ENCODE measurements at places on chromosomes 7 and 10. TPM values are rescaled to one million over a fixed set of nuclear protein-coding genes. Genes with fewer than 3 reads are reported as not detected.

DNA sequence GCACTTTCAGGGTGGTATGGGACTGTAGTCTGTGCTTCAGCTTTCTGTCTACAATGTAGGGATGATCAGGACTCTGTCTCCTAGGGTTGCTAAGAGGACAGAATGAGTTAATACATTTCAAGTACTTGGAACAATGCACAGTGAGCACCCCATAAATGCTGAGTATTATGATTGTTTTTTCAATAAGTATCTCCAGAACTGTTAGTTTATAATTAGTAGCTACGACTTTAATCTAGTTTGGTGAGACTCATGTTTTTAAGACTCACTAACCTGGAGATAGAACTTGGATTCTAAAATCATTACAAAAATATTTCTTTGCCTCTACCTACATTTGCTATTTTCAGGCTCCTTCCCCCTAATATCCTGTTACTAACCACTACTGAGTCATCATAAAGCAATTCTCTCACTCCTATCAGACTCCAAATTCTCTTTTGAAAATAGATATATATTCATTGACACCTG lies 95.3 kb downstream of the CPED1 start:
- no peak overlapping the region for H3K4me3 ChIP-seq
- no peak for DNase-seq
- no peaks in the 10 kb centered on the region for H3K36me3 ChIP-seq
- H3K4me1 ChIP-seq = peaks cover 3% of the 10 kb centered on the region

DNA sequence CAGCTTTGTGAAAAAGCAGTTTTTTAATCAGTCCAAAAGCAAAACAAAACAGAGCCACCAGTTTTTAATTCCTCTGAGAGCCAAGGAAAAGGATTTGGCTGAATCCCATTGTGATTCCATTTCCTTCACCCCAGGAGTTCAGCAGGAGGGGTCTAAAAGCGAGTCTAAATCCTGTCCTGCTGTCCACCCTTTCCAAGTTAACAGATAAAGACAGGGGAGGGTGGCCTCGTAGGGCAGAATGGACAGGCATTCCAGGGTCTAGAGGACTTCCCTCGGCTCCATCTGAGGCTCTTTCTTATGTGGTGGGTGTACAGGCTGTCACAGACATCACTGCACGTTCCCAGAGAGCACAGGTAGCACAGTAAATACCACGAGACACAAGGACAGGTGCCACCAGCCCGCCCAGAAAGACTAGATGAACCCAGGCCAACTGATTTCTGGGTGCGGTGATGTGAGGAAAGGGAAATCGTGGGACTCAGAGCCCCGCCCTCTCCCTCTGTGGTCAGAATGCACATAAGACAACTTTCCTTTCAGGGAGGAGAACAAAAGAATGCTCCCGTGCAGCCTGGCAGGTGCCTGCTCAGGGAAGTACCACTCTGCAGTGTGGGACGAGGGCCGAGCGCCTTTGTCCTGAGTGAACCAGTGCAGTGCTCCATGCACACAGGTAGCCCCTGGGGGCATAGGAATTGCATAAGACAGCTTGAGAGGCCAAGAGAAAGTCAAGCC lies 119.7 kb downstream of the ABLIM1 start:
- no peak overlapping the region for H3K4me3 ChIP-seq
- no peaks in the 10 kb centered on the region for H3K36me3 ChIP-seq
- peak overlapping the region; percentile 4 for H3K27ac ChIP-seq
- DNase-seq = no peak

- no peak for DNase-seq
- H3K4me3 ChIP-seq = no peak overlapping the region
- no peaks in the 10 kb centered on the region for H3K27me3 ChIP-seq
- no peaks in the 10 kb centered on the region for H3K4me1 ChIP-seq
- H3K36me3 ChIP-seq = no peaks in the 10 kb centered on the region
- H3K27ac ChIP-seq = no peak overlapping the region
Observed at GRCh38 chr7:52786174-52786573, 249.3 kb upstream of the POM121L12 start.

DNA sequence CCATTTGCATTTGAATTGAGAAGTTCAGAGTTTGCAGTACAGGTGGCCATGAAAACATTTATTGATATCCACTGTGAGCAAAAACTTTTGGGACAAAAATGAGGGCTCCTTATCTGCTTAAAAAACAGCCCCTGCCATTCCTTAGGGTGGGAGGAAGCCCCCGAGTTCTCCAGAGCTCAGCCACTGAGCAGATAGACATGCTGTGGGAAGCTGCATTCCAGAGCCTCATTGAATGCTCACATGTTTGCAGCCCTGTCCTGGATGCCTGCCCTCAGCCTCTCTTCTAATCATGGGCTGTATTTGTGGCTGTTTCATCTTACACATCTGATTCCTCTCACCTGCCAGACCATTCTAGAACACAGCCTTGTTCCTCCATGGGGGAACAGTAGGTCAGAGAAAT lies 33.3 kb downstream of the PLPP4 start:
- no peak overlapping the region for H3K27ac ChIP-seq
- no peak overlapping the region for H3K4me3 ChIP-seq
- H3K36me3 ChIP-seq = no peaks in the 10 kb centered on the region

GRCh38 chr10:91805110-91805838 lies 7.0 kb downstream of the TNKS2 start:
- peaks cover 5% of the 10 kb centered on the region for H3K36me3 ChIP-seq
- no peak for DNase-seq

DNA sequence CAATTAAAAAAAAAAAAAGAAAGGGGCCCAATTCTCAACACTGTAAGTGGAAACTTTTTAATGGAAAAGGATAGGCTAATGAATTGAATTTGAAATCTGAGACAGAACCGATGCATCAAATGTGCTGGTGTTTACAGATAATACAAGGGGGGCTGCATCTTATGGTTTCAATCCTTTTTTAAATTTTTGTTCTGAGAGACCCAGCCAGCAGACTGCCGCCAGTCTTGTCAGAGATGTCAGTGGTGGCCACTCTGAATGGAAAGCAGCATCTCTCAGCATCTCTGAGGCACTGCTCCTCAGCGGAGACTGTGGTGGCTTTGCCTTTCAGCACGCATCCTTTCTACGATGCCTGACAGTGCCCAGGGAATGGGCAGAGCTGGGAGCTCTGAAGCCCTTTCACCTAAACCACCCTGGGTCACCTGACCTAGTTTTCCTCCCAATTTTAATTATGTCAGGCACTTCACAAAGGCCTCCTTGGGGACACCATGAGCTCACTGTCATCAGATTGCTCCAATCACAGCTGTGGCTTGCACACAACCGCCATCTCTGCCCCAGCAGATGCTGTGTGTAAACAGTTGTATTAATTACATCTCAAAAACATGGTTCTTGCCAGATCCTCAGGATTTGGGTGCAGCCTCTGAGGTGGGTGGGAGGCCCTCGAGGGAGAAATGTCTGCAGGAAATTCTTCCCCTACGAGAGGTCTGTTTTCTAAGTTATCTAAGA lies 81.2 kb downstream of the EGFR start:
- H3K4me3 ChIP-seq = no peak overlapping the region
- H3K36me3 ChIP-seq = no peaks in the 10 kb centered on the region
- H3K27ac ChIP-seq = peak overlapping the region; percentile 66
- DNase-seq = no peak

- DNase-seq = no peak
- H3K27ac ChIP-seq = no peak overlapping the region
- no peaks in the 10 kb centered on the region for H3K4me1 ChIP-seq
- H3K27me3 ChIP-seq = no peaks in the 10 kb centered on the region
- peak overlapping the region; percentile 95 for H3K4me3 ChIP-seq
- no peaks in the 10 kb centered on the region for H3K36me3 ChIP-seq
Observed at GRCh38 chr10:94546049-94546900, 687 bp downstream of the HELLS start.

GRCh38 chr10:82091413-82091812 lies 216.4 kb downstream of the NRG3 start:
- no peak overlapping the region for H3K4me3 ChIP-seq
- H3K27ac ChIP-seq = no peak overlapping the region
- no peaks in the 10 kb centered on the region for H3K27me3 ChIP-seq
- no peaks in the 10 kb centered on the region for H3K36me3 ChIP-seq

GRCh38 chr7:112938863-112939573 lies 147.6 kb downstream of the GPR85 start:
- H3K27me3 ChIP-seq = no peaks in the 10 kb centered on the region
- H3K4me1 ChIP-seq = peaks cover 4% of the 10 kb centered on the region
- H3K4me3 ChIP-seq = peak overlapping the region; percentile 87

DNA sequence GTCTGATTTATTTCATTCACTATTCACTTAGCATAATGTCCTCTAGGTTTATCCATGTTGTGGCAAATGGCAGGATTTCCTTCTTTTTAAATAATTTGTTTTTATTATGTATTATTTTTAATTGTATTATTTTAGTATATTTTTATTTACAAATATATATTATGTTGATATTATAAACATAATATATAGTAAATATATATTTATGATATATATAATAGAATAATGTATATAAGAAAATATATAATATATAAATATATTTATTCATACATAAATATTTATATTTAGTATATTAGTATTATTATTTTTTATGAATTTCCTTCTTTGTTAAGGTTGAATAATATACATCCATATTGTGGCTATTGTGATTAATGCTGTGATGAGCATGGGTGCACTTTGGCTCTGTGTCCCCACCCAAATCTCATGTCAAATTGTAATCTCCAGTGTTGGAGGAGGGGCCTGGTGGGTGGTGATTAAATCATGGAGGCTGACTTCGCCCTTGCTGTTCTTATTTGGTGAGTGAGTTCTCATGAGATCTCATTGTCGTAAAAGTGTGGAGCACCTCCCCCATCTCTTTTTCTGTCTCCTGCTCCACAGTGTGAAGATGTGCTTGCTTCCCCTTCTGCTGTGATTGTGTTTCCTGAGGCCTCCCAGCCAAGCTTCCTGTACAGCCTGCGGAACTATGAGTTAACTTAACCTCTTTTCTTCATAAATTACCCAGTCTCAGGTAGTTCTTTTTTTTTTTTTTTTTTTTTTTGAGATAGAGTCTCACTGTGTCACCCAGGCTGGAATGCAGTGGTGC lies 52.3 kb upstream of the CYP2C18 start:
- H3K4me3 ChIP-seq = no peak overlapping the region
- no peaks in the 10 kb centered on the region for H3K4me1 ChIP-seq
- no peak overlapping the region for H3K27ac ChIP-seq
- no peaks in the 10 kb centered on the region for H3K36me3 ChIP-seq
- DNase-seq = no peak

DNA sequence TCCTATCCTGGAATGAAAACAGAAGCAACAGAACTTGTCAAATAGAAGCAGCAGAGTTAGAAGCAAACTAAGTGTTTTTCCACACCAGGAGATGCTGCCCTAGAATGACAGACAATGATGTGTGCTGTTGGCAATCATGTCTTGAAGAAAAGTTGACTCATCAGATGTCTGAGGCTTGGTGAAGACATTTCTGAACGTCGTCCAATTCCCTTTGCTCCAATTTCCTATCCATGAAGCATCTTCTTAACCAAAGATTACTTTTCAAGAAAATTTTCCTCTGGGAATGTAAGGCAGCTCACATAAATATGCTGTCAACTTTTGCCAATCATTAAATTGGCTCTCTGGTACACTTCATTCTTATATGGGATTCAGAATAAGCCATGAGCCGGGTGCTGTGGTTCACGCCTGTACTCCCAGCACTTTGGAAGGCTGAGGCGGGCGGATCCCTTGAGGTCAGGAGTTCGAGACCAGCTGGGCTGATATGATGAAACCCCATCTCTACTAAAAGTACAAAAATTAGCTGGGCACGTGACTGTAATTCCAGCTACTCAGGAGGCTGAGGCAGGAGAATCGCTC lies 34.6 kb downstream of the MALSU1 start:
- DNase-seq = peak; percentile 87
- peak overlapping the region; percentile 35 for H3K27ac ChIP-seq
- H3K36me3 ChIP-seq = no peaks in the 10 kb centered on the region
- no peaks in the 10 kb centered on the region for H3K27me3 ChIP-seq
- no peak overlapping the region for H3K4me3 ChIP-seq

GRCh38 chr10:80492848-80493521 lies 38.9 kb downstream of the TSPAN14 start:
- no peak for DNase-seq
- H3K27me3 ChIP-seq = no peaks in the 10 kb centered on the region
- H3K27ac ChIP-seq = no peak overlapping the region
- peaks cover 11% of the 10 kb centered on the region for H3K36me3 ChIP-seq
- H3K4me3 ChIP-seq = no peak overlapping the region

GRCh38 chr10:48800007-48800675 lies 115.5 kb downstream of the WDFY4 start:
- H3K36me3 ChIP-seq = no peaks in the 10 kb centered on the region
- no peak for DNase-seq
- H3K27ac ChIP-seq = peak overlapping the region; percentile 43
- H3K27me3 ChIP-seq = no peaks in the 10 kb centered on the region
- peaks cover 3% of the 10 kb centered on the region for H3K4me1 ChIP-seq
- no peak overlapping the region for H3K4me3 ChIP-seq

DNA sequence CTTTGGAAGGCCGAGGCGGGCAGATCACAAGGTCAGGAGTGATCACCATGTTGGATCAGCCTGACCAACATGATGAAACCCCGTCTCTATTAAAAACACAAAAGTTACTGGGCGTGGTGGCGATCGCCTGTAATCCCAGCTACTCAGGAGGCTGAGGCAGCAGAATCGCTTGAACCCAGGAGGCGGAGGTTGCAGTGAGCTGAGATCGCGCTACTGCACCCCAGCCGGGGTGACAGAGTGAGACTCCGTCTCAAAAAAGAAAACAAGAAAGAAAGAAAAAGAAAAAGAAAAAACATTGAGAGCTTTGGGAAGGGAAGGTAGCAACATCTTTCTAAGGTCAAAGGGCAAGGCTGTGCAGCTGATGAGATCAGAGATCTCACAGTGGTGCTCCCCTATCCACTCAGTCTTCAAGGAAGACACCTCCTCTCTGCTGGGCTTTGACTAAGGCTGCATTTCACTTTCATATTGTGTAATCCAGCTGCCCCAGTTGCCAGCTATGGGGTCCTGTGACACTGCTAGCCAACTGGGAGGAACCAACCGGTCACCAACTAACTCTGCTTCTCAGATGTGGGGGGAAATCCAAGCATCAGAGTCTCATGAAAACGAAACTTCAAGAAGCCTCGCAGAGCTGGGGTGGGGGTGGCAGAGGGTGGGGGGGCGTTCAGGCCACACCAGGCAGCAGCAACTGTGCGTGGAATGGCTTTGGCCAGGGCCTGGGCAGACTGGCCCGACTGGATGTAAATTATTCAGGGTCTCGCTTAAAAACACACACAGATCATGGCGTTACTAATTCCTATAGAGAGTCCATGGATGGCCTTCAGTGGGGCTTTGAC lies 1.5 kb downstream of the IL15RA start:
- H3K27ac ChIP-seq = peak overlapping the region; percentile 99
- DNase-seq = peak; percentile 53
- H3K27me3 ChIP-seq = no peaks in the 10 kb centered on the region

GRCh38 chr10:17673471-17674061 lies 29.6 kb downstream of the STAM start:
- H3K4me1 ChIP-seq = peaks cover 4% of the 10 kb centered on the region
- DNase-seq = no peak
- H3K36me3 ChIP-seq = no peaks in the 10 kb centered on the region
- no peaks in the 10 kb centered on the region for H3K27me3 ChIP-seq
- no peak overlapping the region for H3K4me3 ChIP-seq

- H3K36me3 ChIP-seq = peaks cover 7% of the 10 kb centered on the region
- H3K4me1 ChIP-seq = peaks cover 23% of the 10 kb centered on the region
- H3K4me3 ChIP-seq = no peak overlapping the region
Observed at GRCh38 chr7:47516985-47517600, 64.8 kb downstream of the TNS3 start.

- H3K4me1 ChIP-seq = no peaks in the 10 kb centered on the region
- H3K4me3 ChIP-seq = no peak overlapping the region
- no peak for DNase-seq
- H3K36me3 ChIP-seq = no peaks in the 10 kb centered on the region
- H3K27ac ChIP-seq = no peak overlapping the region
Observed at GRCh38 chr10:118501171-118501570, 94.3 kb downstream of the PRLHR start.

BAMBI gene
- total RNA-seq = 28.3 TPM

PKD2L1 gene
- 0.46 TPM for total RNA-seq

PRSS37 gene
- not detected for total RNA-seq

ANKRD1 gene
- total RNA-seq = 6.6 TPM

DLG5 gene
- 33.2 TPM for total RNA-seq

CHAT gene
- total RNA-seq = not detected

JCAD gene
- total RNA-seq = 93.7 TPM

CRHR2 gene
- not detected for total RNA-seq
